ENCODE measurements at places on chromosomes 4 and X.

GRCh38 chrX:130893356-130894085 lies 9.5 kb downstream of the ENOX2 start:
- DNase-seq = no peak

GRCh38 chr4:20391198-20391597 lies 139.5 kb downstream of the SLIT2 start:
- no peak for DNase-seq

DNA sequence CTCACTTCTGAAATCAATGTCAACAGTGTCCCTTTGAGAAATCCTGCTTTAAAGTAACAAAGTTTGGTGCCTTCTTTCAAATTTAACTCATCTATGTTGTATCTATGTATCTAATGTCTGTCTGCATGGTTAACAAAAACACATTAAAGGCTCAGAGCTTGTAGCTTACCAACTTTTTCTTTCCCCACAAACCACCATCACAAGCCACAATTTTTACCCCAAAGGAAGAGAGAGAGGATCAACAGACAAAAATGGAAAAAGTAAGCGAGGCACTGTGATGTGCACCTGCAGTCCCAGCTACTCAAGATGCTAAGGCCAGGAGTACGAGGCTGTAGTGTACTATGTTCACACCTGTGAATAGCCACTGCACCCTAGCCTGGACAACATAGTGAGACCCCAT lies 17.2 kb downstream of the ATRX start:
- no peak for DNase-seq

GRCh38 chr4:171954650-171955049 lies 141.4 kb downstream of the GALNTL6 start:
- DNase-seq = no peak

- DNase-seq = peak; percentile 59
Measured at GRCh38 chr4:7803992-7804755, 135.5 kb downstream of the AFAP1 start.

- DNase-seq = no peak
Measured at GRCh38 chrX:105375816-105376215, 155.3 kb upstream of the TEX13A start.

DNA sequence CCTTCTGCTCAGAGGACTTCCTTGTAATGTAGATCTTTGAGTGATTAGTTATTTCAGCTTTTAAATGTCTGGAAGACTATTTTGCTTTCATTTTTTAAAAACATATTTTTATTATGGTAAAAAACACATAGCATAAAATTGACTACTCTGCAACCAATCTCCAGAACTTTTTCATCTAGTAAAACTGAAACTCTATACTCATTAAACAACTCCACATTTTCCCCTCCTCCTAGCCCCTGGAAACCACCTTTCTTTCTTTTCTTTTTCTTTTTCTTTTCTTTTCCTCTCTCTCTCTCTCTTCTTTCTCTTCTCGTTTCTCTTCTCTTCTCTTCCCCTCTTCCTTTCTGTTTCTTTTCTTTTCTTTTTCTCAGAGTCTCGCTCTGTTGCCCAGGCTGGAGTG lies 230.6 kb downstream of the DLG3 start:
- no peak for DNase-seq

- DNase-seq = no peak
Measured at GRCh38 chrX:66676413-66676812, 37.5 kb upstream of the EDA2R start.

DNA sequence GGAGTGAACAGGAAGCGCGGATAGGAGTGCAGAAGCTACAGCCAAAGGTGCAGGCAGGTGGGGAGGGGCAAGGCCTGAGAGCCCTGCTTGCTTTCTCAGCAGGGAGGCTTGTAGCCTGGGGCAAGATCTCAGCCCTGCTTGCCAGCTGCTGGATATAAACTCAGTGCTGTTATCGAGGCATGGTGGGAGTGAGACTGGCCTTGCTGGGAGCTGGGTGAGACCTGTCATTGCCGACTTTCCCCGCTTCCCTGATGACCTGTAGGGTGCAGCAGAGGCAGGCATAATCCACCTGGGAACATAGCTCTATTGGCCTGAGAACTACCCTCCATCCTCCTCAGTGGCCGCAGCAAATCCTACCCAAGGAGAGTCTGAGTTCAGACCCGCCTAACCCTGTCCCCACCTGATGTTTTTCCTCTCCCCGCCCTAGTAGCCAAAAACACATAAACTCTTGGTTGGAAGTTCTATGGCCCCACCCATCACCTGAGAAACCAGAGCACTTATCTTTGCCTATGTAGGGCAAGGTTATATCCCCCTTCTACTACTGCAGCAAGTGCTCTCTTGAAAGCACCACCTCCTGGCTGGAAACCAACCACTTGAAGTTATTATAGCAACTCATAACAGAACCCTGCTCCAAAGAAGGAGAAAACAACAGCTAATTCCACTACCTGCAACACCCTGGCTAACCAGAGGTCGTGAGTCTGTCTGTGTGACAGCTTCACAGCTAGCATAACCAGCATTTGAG lies 80.7 kb downstream of the FHIP1A start:
- DNase-seq = no peak

DNA sequence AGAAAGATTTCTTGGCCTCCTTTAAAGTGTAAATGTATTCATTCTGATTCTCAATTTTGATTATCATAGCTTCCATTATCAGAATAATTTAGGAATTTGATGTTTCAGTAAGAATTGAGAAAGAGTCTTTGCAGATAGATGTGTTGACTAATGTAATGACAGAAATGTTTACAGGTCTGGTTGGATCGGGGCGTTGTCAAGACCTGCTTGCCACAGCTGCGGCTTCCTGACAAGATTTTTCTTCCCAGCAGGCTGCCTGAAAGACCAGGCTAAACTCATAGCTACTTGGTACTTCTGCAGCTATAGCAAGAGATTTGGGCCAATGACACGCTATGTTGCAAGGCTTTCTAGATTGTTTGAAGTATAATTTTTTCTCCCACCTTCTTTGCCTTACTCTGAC lies 91.5 kb upstream of the ANKRD50 start:
- DNase-seq = no peak

GRCh38 chr4:17616283-17616682 lies 1.8 kb downstream of the MED28 start:
- DNase-seq = no peak

DNA sequence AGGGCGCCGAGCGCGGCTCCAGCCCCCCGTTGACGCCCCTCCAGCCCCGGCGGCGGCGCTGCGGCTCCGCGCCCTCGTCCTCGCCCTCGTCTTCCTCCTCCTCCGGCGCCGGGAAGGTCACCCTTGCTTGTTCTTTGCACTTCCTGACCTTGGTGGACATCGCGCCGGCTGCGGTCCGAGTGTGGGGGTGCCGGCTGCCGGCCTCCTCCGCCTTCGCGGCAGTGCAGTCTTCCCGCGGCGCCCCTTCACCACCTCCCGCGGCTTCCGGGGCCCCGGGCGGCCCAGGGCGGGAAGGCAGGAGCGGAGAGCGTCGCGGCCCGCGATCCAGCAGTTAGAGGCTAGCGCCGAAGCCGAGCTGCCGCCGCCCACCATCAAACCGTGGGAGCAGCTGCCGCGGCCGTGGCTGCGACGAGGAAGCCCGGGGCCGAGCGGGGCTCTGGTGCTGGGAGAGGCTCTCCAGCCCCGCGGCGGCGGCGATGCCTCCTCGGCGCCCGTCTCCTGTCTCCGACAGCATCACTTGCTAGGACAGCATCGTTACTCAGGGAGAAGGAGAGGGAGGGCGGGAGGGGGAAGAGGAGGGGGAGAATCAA lies at the start of gene TRPC3:
TSS of gene TRPC3 (minus strand) at position 540 of the 590 bp plus-strand sequence. CDS start at position 160, 380 bp downstream.
- no peak for DNase-seq

- no peak for DNase-seq
Measured at GRCh38 chr4:103415801-103416200, 217.7 kb upstream of the CENPE start.

GRCh38 chr4:103895876-103896465 lies 176.2 kb upstream of the TACR3 start:
- no peak for DNase-seq

- DNase-seq = no peak
Measured at GRCh38 chr4:173436149-173436579, 37.2 kb upstream of the SCRG1 start.

DNA sequence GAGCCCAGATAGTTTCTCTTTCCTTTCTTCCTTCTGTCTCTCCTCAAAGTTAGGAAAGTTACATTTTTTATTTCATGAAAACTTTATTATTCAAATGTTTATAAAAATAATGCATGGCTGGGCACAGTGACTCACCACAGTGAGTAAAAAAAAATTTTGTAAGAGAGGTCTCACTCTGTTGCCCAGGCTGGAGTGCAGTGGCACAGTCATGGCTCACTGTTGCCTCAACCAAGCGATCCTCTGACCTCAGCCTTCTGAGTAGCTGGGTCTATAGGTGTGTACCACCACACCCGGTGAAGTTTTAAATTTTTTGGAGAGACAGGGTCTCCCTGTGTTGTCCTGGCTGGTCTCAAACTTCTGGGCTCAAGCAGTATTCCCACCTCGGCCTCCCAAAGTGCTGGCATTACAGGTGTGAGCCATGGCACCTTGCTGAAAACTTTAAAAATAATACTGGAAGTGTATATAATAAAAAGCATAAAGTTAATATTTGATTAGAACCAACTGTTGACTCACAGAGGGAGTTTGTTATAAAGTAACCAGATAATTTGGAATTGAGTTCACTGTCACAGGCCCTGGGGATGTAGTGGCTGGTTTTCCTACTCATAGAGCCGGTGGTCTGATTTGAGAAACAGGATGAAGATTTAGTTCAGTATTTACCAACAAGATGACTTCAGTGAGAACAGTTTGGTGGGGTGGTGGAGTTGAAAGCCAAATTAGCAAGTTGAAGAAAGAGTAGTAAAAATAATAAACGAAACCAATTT lies 18.0 kb downstream of the CMC4 start:
- no peak for DNase-seq

DNA sequence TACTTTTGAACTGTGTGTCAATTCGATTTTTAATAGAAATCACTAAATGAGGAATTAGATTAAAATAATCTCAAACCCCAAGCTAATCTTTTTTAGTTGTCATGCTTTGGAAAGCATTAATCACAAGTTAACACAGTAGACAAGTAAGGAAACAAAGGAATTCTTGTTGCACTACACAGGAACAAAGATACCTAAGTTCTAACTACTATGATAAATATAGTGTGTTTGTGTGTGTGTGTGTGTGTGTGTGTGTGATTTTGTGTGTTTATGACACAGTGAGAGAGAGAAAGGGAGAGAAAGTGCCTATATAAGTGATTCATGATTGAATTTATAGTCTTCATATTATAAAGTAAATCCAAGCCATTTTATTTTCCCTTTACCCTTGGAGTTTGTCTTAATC lies 931.4 kb downstream of the PCDH7 start:
- DNase-seq = no peak

DNA sequence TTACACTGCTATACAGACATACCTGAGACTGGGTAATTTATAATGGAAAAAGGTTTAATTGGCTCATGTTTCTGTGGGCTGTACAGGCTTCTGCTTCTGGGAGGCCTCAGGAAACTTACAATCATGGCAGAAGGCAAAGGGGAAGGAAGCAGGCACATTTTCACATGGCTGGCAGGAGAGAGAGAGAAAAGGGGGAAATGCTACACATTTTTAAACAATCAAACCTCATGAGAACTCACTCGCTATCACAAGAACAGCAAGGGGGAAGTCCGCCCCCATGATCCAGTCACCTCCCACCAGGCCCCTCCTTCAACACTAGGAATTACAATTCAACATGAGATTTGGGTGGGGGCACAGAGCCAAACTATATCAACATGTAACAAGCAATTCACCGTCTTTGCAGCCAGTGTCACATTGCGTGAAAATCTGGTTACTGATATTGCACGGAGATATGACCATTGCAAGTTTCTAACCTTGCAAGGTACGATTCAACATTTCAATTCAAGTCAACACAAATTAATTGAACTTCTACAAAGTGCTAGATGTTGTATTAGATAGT lies 61.7 kb upstream of the RELL1 start:
- no peak for DNase-seq

DNA sequence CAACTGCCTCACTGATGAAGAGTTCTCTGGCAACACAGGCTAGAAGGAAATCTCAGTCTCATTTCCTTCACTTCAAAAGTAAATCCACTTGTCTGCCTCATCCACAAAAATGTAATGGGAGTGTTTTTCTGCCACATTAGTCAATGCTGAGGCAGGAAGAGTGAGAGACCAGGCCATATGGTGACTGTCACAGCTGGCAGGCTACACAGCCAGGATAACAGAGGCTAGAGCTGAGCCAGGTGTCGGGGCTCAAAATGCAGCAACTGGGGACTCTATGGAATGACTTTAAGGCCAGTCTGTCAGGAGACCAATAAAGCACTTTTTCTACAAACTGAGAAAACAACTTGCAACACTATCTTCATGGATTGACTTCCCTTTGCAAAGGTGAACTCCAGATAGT lies 204.2 kb downstream of the GPC3 start:
- DNase-seq = no peak

GRCh38 chr4:164301430-164301829 lies 452.5 kb upstream of the SMIM31 start:
- DNase-seq = no peak

DNA sequence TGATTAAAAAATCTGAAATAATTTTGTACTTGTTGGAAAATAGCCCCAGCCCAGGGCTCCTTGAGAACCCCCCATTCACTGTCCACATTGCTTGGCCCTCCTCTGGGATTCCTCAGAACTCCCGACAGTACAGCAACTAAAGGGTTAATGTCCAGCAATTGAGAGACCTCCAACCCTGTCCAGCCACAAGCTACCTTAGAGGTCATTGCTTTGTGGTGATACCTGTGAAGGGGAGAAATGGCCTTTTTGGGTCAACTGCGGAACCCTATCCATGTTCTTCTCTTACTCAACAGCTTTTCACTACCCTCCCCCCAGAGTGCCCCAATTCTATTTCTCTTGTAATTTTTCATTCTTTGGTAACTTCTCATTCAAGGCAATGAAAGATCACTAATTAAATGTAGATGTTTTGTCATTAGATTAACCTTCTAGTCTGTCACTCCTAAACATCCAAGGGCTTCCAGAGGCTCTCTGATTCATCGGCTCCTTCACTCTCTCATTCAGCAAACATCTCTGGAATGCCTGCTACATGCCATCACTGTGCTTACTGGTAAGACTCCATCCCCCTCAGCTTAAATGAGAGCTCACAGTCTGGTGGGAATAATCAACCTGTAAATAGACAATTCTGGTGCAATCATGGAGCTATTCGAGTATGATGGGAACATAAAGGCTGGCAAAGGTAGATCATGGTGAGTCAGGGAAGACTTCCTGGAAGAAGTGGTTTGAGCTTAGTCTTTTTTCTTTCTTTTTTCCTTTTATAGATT lies 241.4 kb upstream of the PGRMC2 start:
- DNase-seq = peak; percentile 69

- no peak for DNase-seq
Measured at GRCh38 chr4:3202836-3203820, 45.8 kb upstream of the MSANTD1 start.

GRCh38 chr4:9812501-9813340 lies 31.3 kb downstream of the DRD5 start:
- no peak for DNase-seq

All from Panc1 (cell line).